Progenitor cell of endocrine pancreas (in vitro differentiated cells): ENCODE measurements at places on chromosomes 13 and 19.
A peak's percentile ranks its signal among the peaks of the same experiment; 100 is the strongest.

DNA sequence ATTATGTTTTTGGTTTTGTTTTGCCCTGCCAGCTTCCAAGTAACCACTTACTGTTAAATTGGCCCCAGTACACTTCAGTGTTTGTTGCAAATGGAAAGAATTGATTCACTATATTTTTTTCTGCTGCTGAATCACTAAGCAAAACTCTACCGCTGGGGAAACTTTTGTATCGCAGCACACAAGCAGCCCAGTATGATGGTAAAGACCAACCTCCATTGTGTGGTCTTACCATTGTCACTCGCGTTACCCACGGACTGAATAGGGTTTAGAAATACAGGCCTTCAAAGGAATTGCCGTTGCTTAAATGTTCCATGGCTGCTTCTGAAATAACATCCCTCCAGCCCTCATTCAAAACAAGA is 7.9 kb downstream of the SPATA13 start:
- H3K27ac ChIP-seq = no peak overlapping the region
- H3K36me3 ChIP-seq = peaks cover 33% of the 10 kb centered on the region
- peaks cover 83% of the 10 kb centered on the region for H3K27me3 ChIP-seq
- H3K4me3 ChIP-seq = no peak overlapping the region
- no peak for DNase-seq
- no peaks in the 10 kb centered on the region for H3K4me1 ChIP-seq

GRCh38 chr13:111241862-111242261 is 78.6 kb upstream of the TEX29 start:
- DNase-seq = no peak
- H3K27ac ChIP-seq = no peak overlapping the region
- H3K4me1 ChIP-seq = peaks cover 4% of the 10 kb centered on the region
- H3K36me3 ChIP-seq = peaks cover 36% of the 10 kb centered on the region

GRCh38 chr13:42847891-42848663 is 66.7 kb downstream of the FAM216B start:
- H3K27ac ChIP-seq = no peak overlapping the region
- H3K4me3 ChIP-seq = no peak overlapping the region
- DNase-seq = no peak
- H3K36me3 ChIP-seq = no peaks in the 10 kb centered on the region
- H3K27me3 ChIP-seq = no peaks in the 10 kb centered on the region

DNA sequence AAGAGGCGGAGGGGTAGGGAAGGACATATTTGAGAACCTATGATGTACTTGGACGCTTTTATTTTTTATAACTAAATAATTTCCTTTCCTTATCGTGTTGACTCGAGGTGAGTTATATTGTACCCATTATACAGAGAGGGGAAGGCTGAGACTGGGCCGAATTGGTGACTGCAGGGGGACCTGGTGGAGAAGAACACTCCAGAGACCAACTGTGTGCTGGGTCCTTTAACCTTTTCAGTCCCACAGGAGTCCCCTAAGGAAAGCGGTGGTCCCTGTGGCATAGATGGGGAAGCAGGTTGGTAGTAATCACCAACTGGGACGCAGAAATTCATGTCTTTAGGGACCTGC is 633 bp downstream of the MYH14 start:
- peaks cover 3% of the 10 kb centered on the region for H3K4me1 ChIP-seq

DNA sequence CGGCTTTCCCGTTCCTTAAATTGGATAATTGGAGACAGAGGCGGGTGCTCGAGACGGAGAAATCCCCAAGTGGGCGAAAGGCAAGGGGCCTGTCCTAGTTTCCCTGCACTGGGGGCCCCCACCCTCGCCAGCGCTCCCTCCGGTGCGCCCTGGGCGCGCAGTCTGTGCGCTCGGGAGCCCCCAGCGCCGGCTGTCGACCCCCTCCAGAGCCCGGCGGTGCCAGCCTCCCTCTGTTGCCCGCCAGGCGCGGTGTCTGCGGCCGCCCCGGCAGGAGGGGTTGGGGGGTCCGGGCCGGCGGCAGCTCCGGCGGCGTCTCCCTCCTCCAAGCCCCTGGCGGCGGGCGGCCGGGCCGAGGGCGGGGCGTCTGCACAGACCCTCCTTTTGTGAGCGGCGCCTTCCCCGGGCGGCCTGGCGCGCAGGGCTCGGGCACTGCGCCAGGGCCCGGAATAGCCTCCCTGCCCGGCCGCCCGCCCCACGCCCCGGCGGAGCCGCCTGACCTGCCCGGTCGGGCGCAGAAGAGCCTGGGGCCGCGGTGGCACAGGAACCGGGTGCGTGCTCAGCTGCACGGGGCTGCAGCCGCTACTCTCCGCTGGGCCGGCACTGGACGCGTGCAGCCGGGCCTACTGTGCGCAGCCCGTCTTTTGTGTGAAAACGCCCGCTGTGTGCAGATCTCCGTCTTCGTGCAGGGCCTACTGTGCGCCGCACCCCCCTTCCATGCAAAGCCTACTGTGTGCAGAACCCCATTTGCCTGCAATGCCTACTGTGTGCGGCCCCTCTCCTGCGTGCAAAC is 13.2 kb downstream of the GADD45B start:
- no peak overlapping the region for H3K27ac ChIP-seq
- no peak overlapping the region for H3K4me3 ChIP-seq
- H3K4me1 ChIP-seq = no peaks in the 10 kb centered on the region
- peak; percentile 32 for DNase-seq

DNA sequence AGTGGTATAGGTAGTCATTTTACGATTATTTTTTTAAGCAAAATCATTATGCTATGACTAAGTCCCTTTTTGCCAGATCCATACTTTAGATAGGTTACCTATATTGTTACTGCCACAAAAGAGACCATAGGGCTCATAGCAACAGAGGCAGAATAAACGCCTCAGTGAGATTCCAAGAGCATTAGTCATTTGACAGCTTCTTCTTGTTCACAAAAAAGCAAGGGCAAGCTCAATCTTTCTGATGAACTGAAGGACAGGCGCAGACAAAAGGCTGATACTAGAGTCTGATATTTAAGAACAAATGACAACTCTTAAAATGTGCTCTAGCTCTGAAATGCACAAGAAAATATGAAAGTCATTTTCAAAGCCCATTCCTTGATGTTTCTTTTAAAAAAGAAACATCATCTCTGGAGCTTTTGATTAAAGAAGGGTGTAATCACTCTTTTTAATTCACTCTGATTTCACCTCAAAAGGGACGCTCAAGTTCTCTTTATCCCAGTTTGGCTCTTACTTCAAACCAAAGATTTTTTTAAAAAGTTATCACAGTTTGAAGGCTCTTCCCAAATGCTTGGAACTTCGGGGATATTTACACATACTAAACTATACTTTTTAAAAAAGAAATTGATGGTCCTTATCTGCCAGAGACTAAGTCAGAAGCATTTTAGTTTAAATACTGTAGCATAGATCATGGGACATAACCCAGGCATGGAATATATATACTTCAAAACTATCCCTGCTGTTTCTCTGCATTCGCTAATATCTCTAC is 187.2 kb downstream of the EFNB2 start:
- peaks cover 2% of the 10 kb centered on the region for H3K27me3 ChIP-seq
- peak overlapping the region; percentile 59 for H3K27ac ChIP-seq
- no peak for DNase-seq
- H3K36me3 ChIP-seq = no peaks in the 10 kb centered on the region
- H3K4me3 ChIP-seq = peak overlapping the region; percentile 67
